CD4-positive, alpha-beta T cell treated with Interleukin-6 at 100 ng/mL for 8 hours (primary cell): ENCODE measurements at places on chromosomes 7 and 10.

GRCh38 chr10:72039377-72039776 lies 49.0 kb downstream of the SPOCK2 start:
- DNase-seq = no peak

GRCh38 chr7:11787534-11787933 lies 44.5 kb downstream of the THSD7A start:
- no peak for DNase-seq

DNA sequence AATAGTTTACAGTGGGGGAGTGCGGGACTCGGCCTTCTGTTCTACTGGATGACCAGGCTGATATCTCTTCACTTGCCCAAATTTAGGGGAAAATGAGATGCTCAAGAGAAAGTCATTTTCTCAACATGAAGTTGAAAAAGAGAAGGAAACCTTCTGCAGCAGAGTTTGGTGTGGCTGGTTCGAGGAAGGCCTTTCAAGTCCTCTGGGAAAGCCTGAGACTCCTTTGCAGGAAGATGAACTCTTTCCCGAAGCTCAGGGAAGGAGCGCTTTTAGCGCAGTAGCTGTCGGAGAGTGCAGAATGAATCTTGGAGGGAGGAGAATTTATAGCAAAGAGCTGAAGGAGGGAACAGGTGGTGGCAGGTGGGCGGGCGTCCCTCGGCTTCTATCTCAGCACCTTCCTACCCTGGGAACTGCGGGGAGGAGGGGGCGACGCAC lies at the start of gene ATOH7:
TSS of gene ATOH7 (minus strand) at position 297 of the 435 bp plus-strand sequence. CDS start 436 bp downstream, outside the sequence.
- no peak for DNase-seq

DNA sequence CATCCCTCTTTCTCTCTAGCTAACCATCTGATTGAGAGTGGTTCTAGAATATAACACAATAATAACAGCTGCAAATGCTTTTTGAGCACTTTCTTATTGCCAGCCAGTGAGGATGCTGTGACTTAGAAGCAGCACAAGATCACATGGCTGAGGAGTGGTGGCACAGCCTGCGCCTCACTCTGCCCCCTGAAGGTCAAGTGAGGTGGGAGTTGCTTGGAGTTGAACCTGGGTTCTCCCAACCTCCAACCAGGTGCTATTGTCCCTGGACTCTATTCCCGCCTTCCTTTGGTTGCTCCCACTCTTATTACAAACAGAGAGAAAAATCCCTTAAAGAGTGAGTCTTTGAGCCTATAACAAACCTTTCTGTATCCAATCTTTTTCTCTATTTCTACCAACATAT lies 280.3 kb upstream of the PODXL start:
- no peak for DNase-seq

- no peak for DNase-seq
These were observed 48.7 kb upstream of the SLC35G1 start for GRCh38 chr10:93844979-93845626.

DNA sequence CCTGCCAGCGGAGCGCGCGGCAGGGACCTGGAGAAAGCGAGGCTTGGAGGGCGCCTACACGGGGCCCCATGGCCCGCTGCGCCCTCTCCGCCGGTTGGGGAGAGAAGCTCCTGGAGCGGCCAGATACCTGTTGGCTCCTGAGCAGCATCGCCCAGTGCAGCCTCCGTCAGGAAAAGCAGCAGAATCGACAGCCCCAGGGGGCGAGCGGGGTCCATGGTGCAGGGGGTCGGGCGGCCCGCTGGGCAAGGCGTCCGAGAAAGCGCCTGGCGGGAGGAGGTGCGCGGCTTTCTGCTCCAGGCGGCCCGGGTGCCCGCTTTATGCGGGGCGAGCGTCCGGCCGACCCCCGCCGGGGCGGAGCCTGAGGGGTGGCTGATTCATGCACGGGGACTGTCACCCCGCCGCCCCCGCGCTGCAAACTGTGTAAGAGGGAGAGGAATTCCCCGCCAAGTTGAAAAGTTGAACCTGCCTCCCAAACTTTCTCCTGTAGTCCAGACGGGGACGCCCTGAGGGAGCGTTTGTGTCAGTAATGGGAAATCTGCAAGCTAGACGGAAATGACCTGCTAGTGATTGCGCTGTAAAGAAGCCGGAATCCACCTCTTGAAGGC lies at the start of gene TFPI2:
TSS of gene TFPI2 (minus strand) at position 290 of the 605 bp plus-strand sequence. CDS start at position 215, 75 bp downstream.
- no peak for DNase-seq

GRCh38 chr7:121755818-121756552 lies 117.0 kb upstream of the PTPRZ1 start:
- no peak for DNase-seq

- no peak for DNase-seq
These were observed 132.2 kb upstream of the YAE1 start for GRCh38 chr7:39434012-39434411.

DNA sequence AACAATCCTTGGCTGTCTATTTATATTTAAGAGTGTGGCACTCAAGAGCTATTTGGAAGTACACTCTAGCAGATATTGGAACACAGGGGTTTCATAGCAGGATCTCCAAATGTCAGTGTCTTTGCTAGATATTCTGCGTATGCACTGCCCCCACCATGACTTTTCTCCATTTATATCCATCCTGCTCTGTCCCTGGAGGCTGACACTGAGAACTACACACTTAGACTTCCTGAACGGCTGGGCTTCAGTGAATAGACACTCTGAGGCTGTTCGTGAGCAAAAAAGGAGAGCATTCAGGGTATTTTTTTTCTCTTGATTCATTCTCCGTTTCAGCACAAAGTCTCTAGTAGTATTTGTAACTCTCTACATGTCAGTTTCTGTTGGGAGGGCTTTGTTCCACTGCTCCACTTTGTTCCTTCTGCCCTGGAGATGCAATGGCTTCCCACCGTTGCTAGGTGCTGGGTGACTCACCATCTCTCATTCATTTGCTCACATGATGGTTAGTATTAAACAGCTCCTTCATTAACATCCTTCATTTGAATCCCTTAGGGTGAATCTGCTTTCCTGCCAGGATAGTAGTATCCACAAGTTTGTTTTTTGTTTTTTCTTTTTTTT lies 155.9 kb upstream of the SLC13A1 start:
- DNase-seq = no peak

GRCh38 chr10:117619707-117620405 lies 77.3 kb downstream of the EMX2 start:
- DNase-seq = no peak

DNA sequence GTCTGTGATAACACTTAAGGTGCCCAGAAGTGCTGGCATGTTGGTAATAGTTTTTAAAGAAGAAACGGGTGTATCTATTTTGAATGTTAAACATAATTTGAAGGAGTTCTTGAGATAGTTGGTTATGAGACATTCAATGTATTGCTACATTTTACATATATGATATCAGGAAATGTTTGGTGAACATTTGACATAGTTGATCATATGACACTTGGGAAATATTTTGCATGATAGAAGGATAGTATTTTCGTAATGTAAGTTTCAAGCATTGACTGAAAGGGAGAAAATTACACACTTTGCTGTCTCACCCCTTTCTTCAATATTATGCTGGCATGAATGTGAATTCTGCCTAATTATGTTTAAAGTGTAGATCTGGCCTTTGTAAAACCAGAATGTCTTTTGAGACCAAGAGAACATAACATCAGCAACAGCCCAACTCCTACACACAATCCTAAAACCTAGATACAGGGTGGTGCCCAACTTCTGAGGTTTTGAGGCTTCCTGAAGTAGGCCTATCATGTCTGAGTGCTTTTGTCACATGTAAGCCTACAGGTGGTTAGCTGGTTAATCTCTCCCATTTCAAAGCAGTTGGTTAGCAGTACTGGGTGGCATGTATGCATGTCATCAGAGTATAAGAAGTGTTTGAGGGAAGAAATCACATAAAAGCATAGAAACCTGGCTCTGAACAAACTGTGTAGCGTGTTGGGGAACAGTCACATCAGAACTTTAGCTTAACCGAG lies 2.1 kb downstream of the ADD3 start:
- peak; percentile 82 for DNase-seq

GRCh38 chr10:29616542-29616941 lies 18.2 kb downstream of the SVIL start:
- DNase-seq = no peak

GRCh38 chr10:100043344-100043743 lies 33.6 kb upstream of the DNMBP start:
- no peak for DNase-seq

GRCh38 chr7:108152198-108152597 lies 22.0 kb upstream of the LAMB4 start:
- DNase-seq = no peak

DNA sequence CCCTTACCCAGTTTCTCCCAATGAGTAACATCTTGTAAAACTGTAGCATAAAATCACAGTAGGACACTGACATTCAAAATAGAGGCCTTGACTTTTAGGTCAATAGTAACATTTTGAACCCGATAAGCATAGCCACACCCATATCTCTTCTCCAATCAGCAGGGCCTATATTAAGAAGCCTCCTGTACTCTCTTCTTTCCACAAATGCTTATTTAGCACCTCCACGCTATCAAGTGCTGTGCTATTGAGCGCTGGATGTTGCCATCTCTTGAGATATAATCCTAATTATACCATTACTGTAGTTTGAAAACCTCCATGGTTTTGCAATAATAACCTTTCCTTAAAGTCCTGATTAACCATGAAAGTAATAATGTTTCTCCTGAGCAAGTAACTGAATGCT lies 40.1 kb upstream of the CBLL1 start:
- DNase-seq = no peak

GRCh38 chr10:59698326-59698725 lies 11.3 kb downstream of the SLC16A9 start:
- DNase-seq = no peak

DNA sequence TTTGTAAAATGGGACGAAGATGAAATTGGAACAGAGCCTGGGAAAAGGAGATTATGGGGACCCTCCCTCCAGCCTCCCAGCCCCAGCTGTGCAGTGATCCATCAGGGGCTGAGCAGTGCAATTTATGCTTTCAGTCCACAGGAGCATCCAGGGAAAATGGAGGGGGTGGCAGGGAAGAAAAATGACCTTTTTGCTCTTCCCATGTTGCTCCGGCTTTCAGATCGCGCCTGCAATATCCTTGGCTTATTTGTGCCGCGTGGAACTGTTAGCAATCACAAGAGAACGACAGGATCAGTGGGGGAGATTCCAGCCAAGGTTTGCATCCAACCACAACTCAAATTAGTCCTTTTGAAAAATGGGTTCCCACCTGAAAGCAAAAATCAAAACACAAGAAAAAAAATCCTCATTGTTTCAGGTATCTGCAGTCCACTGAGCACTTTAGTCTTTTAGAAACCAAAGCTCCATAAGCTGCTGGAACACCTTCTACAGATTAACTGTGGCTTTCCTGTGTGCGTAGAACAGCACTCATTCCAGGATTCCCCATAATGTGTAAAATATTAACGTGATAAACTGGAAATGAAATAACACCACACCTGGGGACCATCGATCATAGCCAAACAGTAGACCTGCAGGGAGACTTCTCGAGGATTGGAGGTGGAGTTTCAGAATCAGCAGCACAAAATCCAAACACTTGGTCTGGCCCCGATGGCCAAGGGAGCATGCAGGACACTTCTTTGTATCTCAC lies 30.7 kb upstream of the SFMBT2 start:
- DNase-seq = no peak

GRCh38 chr10:49465736-49466135 lies 69.8 kb upstream of the DRGX start:
- DNase-seq = no peak

GRCh38 chr7:130639388-130639787 lies 29.2 kb downstream of the COPG2 start:
- DNase-seq = no peak

GRCh38 chr10:71076473-71077142 lies 135.8 kb upstream of the UNC5B start:
- no peak for DNase-seq

- DNase-seq = no peak
These were observed 31.7 kb downstream of the DYNC1I1 start for GRCh38 chr7:95804052-95804451.

- no peak for DNase-seq
These were observed 164.9 kb upstream of the TRIM24 start for GRCh38 chr7:138295049-138295637.

DNA sequence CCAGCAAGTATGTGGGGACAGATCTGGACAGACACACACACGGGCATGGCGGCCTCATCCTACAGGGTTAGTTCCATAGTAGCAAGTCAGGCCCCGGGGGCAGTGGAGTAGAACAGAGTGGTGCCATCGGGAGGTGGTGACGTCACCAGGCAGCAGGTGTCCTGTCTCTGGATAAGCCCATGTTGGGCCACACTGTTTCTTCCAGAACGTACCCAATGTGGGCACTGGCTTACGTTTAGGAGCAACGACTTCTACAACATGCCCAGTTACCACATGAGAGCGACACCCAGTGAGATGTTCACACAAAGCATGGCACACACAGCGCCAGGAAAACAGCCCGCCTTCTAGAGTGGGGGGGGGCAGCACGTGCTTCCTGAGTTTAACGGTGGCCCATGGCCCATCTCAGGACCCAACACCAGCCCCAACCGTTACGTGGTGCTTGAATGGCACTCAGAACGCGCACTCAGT lies 67.8 kb downstream of the CTBP2 start:
- no peak for DNase-seq

DNA sequence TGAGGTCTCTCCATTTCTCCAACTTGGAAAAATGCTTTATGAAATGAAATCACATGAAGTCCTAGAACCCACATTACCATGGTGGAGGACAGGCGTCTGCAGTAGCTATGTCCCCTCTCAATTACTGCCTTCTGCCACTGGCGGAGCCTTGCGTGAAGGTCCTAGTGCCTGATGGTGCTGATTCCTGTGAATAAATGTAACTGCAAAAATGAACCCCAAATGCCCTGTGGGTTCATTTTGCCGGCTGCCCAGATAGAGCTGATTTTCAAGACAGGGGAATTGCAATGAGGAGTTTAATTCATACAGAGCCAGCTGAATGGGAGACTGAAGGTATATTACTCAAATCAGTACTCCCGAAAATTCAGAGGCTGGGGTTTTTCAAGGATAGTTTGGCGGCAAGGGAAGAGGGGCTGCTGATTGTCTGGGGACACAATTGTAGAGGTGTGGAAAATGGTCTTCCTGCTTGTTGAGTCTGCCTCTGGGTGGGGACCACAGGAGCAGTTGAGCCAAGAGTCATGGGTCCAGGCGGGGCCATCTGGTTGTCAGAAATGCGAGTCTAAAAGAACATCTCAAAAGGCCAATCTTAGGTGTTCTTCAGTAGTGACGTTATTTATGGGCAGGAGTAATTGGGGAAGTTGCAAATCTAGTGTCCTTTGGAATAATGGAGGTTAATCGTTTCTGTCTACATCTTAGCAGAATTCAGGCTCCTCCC lies 13.5 kb downstream of the PRF1 start:
- no peak for DNase-seq

DNA sequence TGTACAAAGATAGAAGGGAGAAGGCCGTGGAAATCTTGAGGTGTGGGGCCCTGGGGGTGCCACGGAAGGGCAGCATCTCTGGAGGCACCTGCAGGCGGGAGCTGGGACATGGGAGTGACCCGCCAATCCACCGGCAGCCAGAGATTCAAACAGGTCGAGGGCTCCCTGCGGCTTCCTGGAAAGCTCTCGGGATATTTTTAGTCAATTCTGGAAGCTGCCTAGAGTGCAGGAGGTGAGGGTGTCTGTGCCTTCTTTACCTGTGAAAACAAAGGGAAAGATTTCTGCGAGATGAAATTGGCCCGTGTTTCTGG lies 16.6 kb downstream of the MNX1 start:
- no peak for DNase-seq
